ENCODE measurements at places on chromosomes 5 and 9.
A peak's percentile ranks its signal among the peaks of the same experiment; 100 is the strongest.

- no peak for DNase-seq
Measured at GRCh38 chr9:6884990-6885389, 127.2 kb downstream of the KDM4C start.

GRCh38 chr5:142280066-142281007 lies 44.5 kb downstream of the SPRY4 start:
- DNase-seq = no peak

DNA sequence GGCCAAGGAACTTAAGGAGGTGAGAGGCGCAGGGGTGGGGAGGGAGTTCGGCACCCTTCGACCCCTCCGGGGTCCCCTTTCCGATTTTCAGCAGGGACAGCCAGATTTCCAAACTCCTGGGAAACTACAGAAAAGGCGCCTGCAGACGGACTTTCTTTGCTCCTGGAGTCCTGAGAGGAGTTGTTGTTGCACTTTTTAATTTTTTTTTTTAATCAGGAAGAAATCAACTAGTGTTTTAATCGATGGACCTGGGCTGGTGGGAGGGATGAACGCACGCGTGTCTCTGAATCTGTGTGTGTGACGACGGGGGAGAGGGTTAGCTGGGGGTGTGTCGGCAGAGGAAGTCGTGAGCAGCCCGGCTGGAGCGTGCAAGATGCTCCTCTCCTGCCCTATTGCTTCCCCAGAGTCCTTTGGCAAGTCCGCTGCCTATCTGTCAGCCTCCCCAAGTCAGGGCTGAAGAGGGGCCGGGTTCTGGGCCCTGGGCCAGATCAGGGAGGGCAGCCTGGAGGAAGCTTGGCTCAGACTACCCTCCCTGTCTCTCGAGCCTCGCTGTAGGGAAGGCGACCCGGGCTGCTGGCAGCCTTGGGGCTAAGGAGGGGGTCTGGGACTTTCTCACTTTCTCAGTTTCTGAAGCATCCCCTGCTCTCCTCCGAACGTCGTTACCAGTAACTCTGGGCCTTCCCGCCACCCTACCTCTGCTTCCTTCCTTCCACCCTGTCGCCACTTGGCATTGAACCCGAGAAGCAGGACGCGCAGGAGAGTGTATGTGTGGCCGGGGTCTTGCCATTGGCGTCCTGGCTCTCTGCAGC lies 731 bp downstream of the PRR16 start:
- no peak for DNase-seq

GRCh38 chr5:5306696-5307095 lies 115.8 kb upstream of the ICE1 start:
- DNase-seq = peak; percentile 45

- DNase-seq = no peak
Measured at GRCh38 chr5:148957591-148958202, 105.2 kb downstream of the SH3TC2 start.

- no peak for DNase-seq
Measured at GRCh38 chr5:146047396-146047795, 58.0 kb downstream of the PLAC8L1 start.

DNA sequence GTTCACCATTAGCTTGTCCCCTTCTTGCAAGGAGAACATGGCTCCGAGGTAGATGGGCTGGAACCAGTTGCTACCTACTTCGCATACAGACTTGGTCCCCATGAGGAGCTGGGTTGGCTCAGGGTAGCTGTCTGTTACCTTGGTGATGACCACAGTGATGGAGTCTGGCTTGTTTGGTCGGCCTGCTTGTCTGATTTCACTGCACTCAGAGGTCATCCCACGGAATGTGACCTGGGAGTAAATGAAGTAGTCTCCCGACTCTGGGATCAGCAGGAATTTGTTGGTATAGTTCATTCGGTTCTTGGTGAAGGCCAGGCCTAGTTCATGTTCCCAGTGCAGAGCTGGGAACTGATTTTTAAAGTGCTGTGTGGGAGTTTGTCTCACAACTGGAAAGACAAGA lies 15.3 kb downstream of the TNFSF15 start:
- DNase-seq = no peak

DNA sequence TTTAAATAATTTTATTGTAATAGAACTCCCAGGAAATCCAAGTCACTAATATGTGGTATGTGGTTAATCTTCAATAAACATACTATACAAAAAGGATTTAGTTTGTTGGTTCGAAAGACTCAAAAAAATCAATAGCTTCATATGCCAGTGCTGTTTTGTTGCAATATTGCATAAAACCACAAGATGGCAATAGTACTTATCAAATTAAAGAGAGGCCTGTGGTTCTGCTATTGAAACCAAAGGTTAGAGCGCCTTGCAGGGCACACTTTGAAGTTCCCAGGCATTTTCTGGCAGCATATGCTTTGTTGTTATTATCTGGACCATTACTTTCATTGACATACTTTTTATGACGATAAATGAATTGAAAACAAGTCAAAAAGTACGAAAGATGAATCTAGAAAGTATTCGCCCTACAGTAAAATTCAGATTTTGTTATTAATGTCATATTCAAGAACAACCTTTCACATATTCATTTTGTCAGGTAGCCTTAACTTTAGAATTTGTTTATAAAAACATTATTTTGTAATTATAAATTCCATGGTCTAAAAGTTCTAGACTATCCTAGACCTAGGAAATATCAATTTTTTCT lies 316.3 kb downstream of the MCTP1 start:
- peak; percentile 12 for DNase-seq

DNA sequence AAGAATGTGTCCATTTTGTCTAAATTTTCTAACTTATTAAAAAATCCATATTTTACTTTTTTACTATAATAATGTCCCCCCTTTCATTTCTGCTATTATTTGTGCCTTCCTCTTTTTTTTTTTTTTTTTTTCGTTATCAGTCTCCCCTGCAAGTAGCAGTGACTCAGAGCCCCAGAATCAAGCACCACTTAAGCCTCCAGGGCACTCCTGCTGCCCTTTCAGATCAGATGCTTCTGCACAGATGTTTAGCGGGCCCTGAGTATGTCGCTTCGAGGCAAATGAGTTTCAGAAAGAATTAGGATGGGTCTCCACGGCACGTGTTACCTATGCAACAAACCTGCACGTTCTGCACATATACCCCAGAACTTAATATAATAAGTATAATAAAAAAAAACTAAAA lies 11.7 kb downstream of the MED7 start:
- no peak for DNase-seq

GRCh38 chr9:3243683-3244082 lies 282.1 kb downstream of the RFX3 start:
- DNase-seq = no peak

DNA sequence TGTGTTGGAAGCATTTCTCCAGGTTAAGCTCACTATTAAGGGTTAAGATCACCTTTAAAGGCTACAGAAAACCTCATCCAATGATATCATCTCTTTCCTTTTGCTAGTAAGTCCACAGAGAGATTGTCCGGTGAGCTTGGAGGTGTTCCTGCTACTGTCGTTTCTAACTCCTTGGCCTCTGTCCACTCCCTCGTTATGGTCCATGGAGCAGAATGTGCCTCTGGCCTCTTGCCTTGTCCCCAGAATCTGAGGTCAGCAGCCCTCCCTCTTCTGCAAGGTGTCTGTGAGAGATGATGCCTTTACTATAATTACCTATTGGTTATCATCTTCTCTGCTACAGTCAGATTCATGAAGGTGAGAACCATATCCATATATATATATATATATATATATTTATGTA lies 15.0 kb downstream of the ORM2 start:
- DNase-seq = no peak

- DNase-seq = no peak
Measured at GRCh38 chr5:17269201-17269600, 51.8 kb downstream of the BASP1 start.

- no peak for DNase-seq
Measured at GRCh38 chr9:3359048-3359692, 166.6 kb downstream of the RFX3 start.

GRCh38 chr9:82677086-82677485 lies 385.9 kb downstream of the RASEF start:
- DNase-seq = no peak
